ENCODE measurements at places on chromosomes 3 and 15.
A peak's percentile ranks its signal among the peaks of the same experiment; 100 is the strongest.

DNA sequence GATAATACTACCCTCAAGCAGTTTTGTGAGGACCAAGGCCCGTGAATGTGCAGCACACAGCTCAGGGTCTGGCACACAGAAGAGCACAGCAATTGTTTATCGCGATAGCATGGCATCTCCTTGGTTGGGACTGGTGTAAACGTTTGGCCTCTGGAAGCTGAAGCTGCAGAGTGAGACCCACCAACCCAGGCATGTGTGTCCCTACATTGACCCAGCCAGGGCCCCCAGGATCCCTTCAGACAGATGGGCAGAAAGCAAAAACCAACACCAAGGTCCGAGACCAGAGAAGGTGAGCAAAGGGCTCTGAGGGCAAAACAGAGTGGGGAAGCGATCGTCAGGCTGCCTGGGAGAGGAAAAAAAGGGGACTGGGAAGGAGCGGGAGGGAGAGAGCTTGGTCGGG lies 12.6 kb upstream of the PSTPIP1 start:
- DNase-seq, result no peak

- no peak for DNase-seq
Measured at GRCh38 chr15:69826819-69827175, 270.9 kb downstream of the TLE3 start.

DNA sequence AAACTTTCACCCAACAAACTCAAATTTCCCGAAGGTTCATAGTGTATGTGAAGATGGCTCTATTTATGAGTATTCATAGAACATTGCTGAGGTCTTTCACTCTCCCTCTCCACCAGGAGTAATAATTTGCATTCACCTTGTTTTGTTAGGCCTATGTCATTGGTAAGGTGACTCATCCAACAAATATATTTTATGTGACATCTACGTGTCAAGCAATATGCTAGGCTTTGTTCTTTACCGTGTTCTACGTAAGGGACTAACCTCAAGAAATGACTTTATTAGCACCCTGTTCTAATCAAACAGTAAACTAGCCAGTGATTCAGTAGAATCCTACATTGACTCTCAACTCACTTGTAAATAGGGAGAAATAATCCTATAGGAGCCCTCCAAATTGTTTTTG lies 334.4 kb downstream of the FGF12 start:
- DNase-seq, result no peak

DNA sequence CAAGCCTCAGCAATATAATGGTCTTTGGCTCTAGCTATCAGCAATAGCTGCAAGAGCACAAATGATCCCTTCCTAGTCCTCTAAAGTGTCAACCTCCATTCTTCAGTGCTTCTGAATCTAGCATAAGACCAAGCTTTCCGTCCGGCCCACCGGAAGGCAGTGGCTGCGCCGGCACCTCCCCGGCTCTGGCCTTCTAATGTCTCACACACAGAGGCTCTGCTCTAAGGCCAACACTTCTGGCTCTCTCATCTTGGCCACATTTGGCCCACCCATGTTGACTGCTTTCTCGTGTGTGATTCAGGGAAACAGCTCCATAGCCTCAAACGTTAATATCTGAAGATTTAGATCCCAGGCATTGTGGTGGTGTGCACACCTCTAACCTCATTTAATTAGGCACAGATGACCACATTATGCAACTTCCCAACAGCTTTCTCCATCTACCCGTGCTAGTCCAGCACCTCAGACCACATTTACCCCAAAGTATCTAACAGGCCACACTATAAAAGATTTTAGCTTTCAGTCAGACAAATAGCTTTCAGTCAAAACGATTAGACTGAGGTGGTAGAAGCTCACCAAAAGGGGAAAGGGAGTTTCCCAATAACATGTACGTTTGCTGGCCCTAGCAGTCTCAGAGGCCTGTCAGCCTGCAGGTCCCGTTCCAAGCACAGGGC lies 19.3 kb downstream of the SLC51A start:
- DNase-seq, result no peak

- DNase-seq, result no peak
Measured at GRCh38 chr15:59958288-59958687, 45.8 kb upstream of the FOXB1 start.

GRCh38 chr15:88543065-88543776 lies 3.3 kb downstream of the DET1 start:
- DNase-seq, result no peak

- DNase-seq, result no peak
Measured at GRCh38 chr3:66985336-66985920, 12.7 kb upstream of the KBTBD8 start.

DNA sequence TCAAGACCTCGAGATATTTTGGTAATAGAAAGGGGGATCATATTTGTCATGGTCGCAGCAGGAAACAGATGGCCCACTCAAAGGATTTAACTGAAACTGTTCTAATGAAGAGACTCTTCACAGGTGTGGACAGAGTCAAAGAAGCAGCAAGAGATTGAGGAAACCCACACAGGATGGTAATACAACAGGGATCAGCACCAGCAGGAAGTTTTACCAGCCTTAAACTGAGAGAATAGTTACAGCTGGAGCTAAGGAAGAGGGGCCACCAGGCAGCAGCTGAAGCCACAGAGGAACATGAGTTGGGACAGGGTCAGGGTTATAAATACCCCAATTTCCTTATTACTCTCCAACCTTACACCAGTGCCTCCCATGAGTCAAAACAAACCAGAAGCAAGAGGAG lies 131.8 kb upstream of the UBE2E2 start:
- no peak for DNase-seq

GRCh38 chr3:170829546-170830272 lies 40.3 kb downstream of the RPL22L1 start:
- DNase-seq, result no peak

DNA sequence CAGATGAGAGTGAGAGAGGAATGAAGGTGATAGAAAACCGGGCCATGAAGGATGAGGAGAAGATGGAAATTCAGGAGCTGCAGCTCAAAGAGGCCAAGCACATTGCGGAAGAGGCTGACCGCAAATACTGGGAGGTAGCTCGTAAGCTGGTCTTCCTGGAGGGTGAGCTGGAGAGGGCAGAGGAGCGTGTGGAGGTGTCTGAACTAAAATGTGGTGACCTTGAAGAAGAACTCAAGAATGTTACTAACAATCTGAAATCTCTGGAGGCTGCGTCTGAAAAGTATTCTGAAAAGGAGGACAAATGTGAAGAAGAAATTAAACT lies 88.9 kb downstream of the EOMES start:
- no peak for DNase-seq

- DNase-seq, result peak; percentile 27
Measured at GRCh38 chr3:59052803-59053411, 3.1 kb upstream of the CFAP20DC start.

DNA sequence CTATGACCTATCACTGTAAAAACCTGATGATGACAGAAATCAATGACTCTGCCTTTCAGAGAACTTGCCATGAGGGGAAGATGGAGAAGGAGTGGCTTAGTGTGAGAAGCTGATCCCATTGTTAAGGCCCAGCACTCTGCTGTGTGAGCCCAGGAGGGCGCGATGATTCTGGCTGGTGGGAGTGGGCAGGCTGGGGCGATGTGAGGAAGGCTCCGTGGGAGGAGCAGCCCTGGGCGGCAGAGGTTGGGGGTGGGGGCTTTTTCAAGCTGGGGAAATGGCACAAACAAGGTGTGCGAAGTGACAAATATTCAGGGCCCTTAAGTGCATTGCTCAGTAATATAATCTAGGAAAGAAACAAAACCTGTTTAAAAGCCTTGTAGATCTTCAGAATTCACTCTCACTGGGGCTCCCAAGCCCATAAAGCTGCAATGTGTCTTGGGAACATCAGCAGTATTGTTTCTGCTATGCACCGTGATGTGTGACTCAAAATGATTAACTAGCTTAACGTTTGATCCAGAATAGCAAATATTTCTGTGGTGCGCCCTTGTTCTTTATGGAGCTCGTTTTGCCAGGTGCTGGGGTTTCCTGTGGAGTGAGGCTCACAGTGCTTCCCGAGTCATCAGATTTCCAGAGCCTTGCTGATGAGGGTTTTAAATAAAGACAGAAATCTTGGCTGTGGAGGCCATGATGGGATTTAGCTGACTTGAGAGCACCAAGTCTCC lies 141.0 kb downstream of the CHDH start:
- DNase-seq, result no peak

GRCh38 chr15:74997141-74997540 lies 1.8 kb downstream of the SCAMP5 start:
- no peak for DNase-seq

DNA sequence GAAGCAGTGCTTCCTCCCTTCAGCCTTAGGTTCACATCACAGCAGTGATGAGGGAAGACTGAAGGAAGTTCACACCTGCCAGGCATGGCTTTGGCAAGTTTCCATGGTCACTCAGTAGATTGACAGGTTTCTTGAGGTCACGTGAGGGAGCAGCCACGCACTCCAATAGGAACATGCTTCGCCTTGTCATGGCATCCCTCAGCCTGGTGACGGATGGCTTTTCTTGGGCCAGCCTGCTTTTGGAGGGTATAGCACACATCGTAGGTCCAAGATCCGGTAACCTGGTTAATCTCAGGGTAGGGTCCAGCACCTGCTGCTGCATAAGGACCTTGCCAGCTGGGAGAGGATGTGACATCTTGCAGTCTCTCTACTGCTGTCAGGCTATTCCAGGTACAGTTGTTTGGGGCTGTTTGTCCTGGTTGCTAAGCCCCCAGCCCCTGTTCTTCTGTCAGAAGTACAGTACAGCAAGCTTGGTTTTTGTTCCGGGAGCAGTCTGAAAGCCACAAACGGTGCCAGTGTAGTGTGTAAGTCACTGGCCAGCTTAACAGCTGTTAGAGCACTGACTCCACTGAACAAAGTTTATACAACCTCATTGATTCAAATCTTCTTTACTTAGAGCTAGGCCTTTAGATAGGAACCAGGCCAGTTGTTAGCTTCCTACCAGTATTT lies 42.3 kb downstream of the PSMD6 start:
- DNase-seq, result no peak

DNA sequence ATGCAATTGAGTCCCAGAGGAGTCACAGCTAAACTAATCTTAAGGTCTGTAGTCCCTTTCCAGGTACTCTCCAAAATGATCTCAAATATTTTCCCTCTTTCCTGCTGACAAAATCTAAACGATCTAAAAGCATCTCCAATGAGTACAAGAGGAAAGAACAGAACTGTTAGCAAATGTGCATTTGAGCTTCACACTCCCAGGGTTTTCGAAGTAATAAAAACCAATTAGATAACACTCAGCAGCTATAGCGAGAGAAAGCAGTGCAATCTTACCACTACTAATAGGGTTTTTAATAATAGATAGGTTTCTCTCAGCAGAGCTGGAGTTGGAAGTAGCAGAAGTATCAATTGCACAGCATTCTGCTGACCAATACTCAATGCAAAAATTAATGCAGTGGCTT lies 995.4 kb downstream of the TUSC7 start:
- DNase-seq, result no peak

GRCh38 chr3:193499136-193499770 lies 55.4 kb downstream of the ATP13A4 start:
- DNase-seq, result no peak

GRCh38 chr3:155015776-155016436 lies 64.2 kb upstream of the MME start:
- DNase-seq, result no peak

DNA sequence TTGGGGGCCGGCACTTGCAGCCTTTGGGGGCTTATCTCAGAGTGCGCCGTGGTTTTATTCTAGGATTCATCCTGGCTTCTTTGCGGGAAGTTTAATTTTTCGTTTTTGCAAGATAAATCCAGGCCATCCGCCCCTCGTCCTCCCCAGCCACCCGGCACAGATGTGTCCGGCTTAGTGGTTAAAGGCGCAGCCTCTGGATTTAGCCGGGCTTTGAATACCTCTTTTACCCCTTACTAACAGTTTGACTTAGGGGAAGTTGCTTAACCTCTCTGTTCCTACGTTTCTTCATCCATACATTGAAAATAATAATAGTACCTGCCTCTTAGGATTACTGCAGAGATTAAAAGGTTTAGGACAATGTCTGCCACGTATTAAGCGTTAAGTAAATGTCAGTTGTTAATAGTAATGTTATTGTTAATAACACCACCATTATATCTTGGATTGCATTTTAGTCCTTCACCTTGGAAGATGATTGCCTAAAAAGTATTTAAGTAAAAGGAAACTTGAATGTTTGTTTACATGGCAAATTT lies 714 bp downstream of the ECT2 start:
- DNase-seq, result no peak

GRCh38 chr15:72474466-72474911 lies 359 bp downstream of the ARIH1 start:
- DNase-seq, result no peak

Data from HCT116 (cell line).